SHP77 (cell line): ENCODE measurements at places on chromosomes 12 and 14.

GRCh38 chr14:87304404-87304803 is 688.6 kb downstream of the GALC start:
- no peak for DNase-seq

GRCh38 chr14:90567991-90568390 is 171.2 kb downstream of the CALM1 start:
- DNase-seq = no peak

- DNase-seq = no peak
Observed at GRCh38 chr14:35766700-35767082, 42.4 kb downstream of the RALGAPA1 start.

DNA sequence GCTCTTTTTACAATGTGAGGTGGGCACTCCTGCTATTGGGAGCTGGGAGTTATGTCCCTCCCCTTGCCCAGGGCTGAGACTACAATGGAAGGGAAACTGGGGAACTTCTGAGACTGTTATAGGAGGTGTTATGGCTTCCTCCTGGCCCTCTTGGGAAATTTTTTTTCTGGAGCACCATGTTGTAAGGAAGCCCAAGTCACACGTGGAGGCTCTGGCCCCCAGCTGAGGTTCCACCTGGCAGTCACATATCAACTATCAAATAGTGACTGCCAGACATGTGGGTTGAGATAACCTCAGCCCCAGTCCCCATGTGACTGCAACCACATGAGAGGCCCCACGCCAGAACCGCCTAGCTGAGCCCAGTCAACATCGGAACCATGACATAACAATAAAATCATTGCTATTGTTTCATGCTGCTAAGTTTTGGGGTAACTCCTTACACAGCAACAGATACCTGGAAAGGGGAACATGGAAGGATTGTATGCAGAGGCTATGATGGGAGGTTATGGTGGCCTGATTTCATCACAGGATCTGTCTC is 99.4 kb upstream of the NCOR2 start:
- no peak for DNase-seq

GRCh38 chr14:68784978-68785533 is 7.8 kb downstream of the ZFP36L1 start:
- DNase-seq = no peak
